ENCODE measurements at places on chromosomes 2 and 18.

GRCh38 chr2:226791056-226791486, 8.5 kb downstream of the IRS1 start:
- DNase-seq: peak; percentile 69

DNA sequence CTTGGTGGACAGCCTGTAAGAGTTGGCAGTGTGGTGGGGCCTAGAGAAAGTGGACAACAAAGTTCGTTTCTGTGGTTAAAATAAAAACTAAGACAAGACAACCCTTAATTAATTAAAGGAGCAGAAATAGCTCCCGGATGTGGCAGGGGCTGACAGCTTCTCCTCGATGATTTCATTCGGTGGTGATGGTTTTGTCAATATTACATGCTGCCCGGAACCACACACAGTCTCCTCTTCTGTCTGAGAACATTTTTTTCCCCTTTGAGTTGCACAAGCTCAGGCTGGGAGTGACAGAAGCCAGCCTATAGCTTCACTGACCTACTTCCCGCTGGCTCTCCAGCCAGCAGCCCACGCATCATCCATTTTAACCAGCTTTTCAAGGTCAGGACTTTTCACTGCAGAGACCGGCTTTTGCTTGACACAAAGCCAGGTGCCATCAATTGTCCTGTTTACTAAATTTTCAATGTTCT, 378.8 kb downstream of the SLC4A3 start:
- peak; percentile 44 for DNase-seq

- DNase-seq: no peak
These were observed 147.5 kb upstream of the ID2 start for GRCh38 chr2:8534386-8534728.

DNA sequence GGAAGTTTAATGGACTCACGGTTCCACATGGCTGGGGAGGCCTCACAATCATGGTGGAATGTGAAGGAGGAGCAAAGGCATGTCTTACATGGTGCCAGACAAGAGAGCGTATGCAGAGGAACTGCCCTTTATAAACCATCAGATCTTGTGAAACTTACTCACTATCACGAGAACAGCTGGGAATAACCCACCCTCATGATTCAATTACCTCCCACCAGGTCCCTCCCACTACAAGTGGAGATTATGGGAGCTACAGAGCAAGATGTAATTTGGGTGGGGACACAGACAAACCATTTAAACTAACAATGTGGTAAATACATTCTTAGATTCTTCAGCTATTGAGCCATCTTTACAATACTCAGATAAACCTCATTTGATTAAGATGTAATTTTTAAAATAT, 176.1 kb downstream of the SH3BP4 start:
- DNase-seq: no peak

GRCh38 chr2:223238301-223238700, 186.3 kb downstream of the KCNE4 start:
- no peak for DNase-seq

DNA sequence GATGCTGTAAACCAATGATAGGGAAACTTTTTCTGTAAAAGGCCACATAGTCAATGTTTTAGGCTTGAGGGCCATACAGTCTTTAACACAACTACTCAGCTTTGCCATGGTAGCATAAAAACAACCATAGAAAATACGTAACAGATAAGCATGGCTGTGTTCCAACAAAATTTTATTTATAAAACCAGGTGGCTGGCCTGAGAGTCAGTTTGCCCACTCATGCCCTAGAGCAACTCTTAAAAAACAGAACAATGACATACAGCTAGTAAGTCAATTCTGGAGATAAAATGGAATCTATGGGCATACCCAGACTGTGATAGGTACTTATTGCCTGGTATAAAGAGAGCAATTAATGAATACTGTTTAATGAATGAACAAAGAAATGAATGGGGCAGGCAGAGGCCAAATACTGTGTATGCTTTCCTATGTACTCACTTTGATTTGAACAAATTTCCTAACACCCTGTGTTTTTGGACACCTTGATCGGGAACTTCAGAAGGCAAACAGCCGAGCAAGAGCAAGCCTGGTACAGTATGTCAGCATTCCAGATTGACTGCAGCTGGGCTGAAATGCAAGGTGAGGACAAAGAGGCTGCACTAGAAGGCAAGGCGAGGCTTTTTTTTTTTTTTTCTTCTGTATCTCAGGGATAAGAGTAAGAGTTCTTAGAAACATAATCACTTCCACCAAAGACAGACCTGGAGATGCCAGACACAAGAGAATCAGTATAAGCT, 315.3 kb downstream of the CLIP4 start:
- DNase-seq: no peak

- DNase-seq: peak; percentile 60
These were observed 31.7 kb upstream of the TTC32 start for GRCh38 chr2:19933351-19933981.

- peak; percentile 7 for DNase-seq
These were observed 329.9 kb downstream of the TRIB2 start for GRCh38 chr2:13046557-13047165.

DNA sequence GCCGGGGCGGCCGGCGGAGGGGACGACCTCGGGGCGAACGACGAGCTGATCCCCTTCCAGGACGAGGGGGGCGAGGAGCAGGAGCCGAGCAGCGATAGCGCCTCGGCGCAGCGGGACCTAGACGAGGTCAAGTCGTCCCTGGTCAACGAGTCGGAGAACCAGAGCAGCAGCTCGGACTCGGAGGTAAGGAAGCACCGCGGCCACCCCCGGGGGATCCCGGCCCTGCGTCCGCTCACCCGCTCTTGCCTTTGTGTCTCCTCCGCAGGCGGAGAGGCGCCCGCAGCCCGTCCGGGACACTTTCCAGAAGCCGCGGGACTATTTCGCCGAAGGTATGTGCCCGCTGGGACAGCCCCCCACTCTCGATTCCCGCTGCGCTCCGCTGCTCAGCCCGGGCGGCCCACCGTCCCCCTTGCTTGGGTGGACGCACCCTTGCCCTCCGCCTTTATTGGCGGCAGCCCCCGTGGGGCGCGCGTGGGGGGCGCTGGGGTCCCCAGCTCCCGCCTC, 611 bp downstream of the TCF7L1 start:
- peak; percentile 83 for DNase-seq

DNA sequence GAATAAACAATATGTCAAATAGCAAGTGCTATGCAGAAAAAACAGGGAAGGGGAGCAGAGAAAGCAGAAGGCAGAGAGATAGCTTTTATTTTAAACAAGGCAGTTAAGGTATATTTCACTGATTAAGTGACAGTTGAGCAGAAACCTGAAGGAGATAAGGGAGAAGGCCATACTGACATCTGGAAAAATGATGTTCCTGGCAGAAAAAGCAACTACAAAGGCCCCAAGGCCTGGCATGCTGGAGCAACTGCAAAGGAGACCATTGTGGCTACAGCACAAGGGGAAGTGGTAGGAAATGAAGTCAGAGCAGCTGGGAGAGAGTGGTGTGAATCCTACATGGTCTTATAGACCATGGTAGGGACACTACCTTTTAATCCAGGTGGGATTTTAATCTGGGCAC, 8.9 kb upstream of the PCBP1 start:
- DNase-seq: no peak

GRCh38 chr2:121099329-121100290, 185.4 kb downstream of the TFCP2L1 start:
- DNase-seq: peak; percentile 33

- no peak for DNase-seq
These were observed 107.1 kb downstream of the CTNNA2 start for GRCh38 chr2:79619976-79620375.

GRCh38 chr18:25360301-25360899, 8.4 kb upstream of the ZNF521 start:
- DNase-seq: no peak

- no peak for DNase-seq
These were observed 20.4 kb upstream of the ERCC3 start for GRCh38 chr2:127314193-127314988.

DNA sequence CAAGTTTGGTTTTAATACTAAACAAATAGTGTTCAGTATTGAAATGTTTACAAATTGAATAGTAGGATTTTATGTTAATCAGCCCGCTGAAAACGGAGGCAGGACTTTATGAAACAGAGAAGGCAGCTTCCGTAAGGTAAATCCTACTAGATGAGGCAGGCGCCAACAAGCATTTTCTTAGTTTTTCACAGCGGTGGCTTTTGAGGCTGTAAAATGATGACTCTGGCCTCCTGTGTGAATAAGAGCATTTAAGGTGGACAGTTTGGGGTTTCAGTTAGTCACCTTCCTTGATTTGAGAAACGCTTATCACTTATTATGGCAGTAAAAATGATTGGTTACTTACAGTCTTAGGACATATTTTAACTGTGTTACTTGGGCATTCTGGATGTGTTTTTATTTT, 212.9 kb downstream of the PTGR3 start:
- no peak for DNase-seq

DNA sequence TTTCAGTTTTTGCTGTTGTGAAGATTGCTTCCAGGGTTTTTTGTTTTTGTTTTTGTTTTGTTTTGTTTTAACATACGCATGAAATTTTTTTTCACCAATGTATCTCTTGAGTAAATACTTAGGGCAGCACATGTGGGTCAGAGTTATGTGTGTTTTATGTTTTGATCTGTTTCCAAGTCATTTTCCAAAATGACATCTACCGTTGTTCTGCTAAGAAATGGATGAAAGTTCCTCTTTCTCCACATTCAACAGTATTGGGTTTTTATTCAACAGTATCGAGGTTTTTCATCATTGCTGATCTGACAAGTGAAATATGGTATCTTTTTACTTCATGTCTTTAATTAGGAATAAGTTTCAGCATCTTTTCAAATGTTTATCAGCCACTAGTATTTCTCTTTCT, 16.7 kb downstream of the RNF144A start:
- no peak for DNase-seq

DNA sequence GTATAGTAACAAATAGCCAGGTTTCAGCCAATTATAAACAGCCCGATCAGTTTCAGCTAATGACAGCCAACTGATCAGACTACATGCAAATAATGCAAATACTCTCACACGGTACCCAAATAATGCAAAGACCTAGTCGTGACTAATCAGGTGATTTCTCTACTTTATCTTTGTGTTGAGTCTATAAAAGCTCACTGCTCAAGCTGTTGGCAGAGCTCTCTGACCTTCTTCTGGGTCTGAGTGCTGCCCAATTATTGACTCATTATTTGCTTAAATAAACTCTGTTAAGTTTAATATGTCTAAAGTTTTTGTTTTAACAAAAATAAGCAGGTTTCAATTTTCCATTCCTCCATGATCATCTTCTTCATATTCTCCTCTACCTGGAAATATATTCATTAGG, 1971.7 kb downstream of the SUCLG1 start:
- DNase-seq: no peak

DNA sequence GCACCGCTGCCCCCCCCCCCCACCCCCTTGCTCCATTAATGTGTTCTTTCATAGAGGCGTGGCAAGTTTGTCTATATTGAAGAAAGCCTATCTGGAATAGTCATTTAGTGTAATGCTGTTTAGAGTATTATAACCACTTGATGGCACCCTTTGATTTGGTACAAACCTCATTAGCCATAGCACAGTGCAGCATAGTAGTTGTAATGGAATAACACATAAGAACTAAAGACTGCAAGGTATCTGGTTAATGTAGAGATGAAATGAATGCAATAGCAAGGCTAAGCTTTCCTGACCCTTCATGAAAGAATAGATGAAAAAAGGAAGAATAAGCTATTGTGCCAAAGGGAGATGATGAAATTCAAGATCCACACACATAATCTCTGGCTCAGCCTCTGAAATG, 81.9 kb downstream of the EHBP1 start:
- peak; percentile 16 for DNase-seq

GRCh38 chr2:230823264-230823964, 41.3 kb upstream of the ITM2C start:
- DNase-seq: no peak

DNA sequence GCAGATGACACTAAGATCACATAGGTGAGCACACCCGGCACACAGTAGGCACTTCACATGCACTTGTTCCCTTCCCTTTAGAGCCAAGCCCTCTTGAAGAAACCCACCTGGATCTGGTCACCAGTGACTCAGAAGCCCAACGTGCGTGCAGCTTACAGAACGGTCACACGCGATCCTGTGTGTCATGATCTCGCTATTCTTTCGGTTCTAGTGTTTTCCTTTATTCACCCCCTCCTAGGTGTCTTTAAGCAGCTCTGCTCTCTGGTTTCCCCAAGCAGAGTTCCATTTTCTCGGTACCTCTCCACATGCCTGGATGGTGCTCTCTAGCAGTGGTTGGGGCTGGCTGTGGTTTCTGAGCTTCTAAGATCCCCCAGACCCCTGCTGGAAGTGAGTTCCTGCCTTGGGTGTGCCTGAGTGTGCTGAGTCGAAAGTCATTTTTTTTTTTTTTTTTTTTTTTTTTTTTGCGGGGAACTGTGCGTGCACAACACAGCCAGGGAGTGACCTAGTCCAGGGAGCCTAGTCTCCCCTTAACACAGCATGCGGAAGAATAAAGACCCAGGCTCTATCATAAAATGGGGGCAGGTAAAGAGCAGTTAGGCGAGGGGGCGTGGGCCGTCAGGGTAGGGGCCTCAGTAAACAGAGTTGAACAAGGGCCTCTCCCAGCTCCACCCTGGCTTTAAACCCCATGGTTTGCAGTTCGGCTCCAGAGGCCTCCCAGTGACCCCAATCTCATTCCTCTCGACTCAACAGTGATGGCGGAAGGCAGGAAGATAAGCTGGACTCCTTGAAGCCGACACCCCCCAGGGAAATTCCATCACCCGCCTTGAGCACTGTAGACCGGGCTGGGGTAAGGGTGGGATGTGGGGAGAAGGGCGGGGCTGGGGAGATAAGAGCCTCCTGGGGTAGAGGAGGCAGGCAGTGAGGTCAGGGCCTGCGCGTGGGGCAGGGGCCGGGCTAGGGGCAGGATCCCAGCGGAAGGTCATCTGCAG, 29.8 kb upstream of the DNMT3A start:
- no peak for DNase-seq

- DNase-seq: no peak
These were observed 271.8 kb downstream of the MBD2 start for GRCh38 chr18:53952700-53953099.

- no peak for DNase-seq
These were observed 266.3 kb downstream of the ZNF516 start for GRCh38 chr18:76228716-76229115.

DNA sequence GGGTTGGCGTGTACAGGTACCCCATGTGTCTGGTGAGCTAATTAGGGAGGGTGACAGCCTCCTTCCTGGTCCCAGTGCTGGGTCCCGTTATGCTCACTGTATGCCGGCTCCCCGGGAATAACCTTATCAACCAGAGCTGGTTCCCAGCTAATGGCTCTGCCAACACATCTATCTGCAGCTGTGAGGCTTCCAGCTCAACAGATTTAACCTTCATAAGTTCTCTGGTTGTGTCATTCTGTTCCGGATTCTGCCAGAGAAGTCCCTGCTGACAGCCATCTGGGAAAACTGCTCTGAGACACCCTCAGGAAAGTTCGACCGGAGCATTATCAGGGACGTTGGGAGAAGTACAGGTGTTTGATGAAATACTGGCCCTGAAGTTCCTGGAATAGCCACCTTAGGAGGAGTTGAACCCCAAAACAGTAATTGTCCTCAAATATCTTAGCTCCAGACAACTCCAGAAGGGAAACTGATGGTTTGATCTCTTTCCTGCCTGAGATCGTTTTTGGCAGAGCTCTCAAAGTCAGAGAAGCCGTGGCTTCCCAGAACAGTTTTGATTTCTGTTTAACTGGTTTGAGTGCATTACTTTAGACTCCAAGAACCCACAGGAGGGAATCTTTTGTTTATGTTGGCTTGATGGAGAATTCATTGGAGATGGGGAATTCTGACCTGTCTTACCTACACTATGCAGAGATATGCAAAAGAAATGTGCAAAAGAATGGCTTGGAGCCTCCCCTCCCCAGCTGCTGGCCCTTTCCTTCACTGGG, 39.4 kb upstream of the TXNDC2 start:
- no peak for DNase-seq
